ENCODE measurements at places on chromosomes 13 and 19.

DNA sequence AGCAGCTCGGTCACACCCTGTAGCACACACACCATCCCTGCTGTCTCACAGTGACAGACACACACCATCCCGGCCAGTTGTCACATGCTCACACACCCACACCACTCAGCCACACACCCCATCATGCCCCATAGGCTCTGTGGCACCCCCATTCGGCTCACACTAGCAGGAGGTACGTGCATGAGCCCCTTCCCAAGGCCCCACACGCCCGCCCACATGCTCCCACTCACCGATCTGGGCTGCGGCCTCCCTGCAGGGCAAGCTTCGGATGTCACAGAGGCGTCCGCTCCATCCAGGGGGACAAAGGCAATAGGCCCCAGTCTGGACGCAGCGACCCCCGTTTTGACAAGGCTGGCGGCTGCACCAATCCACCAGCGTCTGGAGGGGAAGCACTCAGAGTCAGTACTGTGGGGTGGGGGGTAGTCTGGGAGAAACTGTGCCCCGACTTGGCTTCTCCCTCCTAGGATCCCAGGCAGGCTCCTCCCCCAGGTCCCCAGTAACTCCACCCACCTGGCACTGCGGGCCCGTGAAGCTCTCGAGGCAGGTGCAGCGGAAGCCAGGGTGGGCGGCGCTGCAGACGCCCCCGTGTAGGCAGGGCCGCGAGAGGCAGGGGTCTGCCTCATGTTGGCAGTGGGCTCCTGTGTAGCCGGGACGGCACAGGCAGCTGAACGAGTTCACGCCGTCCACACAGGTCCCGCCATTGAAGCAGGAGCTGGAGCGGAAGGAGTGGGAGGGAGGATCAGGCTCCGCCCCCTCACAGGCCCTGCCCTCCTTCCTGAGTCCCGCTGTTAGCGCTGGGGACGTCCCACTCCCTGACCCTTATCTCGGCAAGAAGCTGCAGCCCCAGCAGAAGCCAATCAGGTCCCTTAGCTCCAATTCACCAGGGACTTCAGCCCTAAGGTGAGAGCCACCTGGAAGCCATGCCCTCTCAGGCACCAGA, 20.1 kb downstream of the NOTCH3 start:
- DNase-seq = no peak

DNA sequence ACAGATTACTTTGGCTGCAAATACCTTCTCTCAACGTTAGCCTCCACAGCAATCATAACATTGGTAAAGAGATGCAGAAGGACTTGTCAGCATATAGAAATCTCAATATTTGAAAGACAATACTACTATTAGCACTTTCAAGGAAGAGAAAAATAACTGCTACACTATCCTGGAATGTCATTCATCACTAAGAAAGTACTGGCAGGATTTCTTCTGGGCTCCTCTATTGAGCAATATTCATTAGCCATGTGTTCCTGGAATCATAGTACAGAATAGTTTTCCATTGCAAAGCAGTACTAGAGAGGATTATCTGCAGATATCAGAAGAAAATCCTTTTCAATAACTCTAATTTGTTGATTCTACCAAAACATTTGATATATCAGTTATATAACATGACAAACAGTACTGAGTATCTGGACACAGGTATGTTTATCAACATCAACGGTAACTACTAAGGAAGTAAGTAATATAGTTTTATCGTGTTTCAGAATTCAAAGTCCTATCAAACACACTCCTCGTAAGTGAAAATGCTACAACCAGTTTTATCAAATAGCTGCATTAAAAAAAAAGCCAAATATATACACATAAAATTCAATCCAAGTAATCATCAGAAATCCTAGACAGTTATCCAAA, 27.3 kb downstream of the INTS6 start:
- DNase-seq = no peak

DNA sequence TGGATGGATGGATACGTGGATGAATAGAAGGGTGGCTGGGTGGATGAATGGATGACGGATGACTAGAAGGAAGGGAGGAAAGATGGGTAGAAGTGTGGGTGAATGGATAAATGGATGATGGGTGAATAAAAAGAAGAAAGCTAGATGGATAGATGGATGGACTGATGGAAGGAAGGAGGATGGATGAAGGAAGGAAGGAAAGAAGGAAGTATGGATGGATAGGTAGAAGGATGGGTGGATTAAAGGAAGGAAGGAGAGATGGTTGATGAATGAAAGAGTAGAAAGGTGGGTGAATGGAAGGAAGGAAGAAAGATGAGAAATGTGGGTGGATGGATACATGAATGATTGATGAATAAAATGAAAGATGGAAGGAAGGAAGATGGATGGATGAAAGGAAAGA, 14.5 kb downstream of the ARHGEF18 start:
- no peak for DNase-seq

- no peak for DNase-seq
These were observed 129.3 kb upstream of the SERP2 start for GRCh38 chr13:44244288-44244687.

DNA sequence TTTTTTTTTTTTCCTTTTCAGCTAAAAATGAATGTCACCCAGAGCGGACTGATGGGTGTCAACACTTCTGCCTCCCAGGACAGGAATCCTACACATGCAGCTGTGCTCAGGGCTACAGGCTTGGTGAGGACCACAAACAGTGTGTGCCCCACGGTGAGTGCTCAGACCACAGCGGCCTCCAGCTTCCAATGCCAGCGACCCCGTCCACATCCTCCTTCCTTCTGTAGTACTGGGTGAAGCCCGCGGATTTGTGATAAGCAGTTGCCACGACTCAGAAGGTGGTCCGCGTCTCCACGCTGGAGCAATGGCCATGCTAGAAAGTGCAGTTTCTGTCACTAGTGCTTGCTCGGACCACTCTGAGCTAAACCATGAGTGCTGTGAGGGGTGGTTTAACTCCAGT, 6.0 kb downstream of the PROZ start:
- no peak for DNase-seq

GRCh38 chr19:41821003-41821735, 23.3 kb downstream of the LYPD4 start:
- peak; percentile 74 for DNase-seq

DNA sequence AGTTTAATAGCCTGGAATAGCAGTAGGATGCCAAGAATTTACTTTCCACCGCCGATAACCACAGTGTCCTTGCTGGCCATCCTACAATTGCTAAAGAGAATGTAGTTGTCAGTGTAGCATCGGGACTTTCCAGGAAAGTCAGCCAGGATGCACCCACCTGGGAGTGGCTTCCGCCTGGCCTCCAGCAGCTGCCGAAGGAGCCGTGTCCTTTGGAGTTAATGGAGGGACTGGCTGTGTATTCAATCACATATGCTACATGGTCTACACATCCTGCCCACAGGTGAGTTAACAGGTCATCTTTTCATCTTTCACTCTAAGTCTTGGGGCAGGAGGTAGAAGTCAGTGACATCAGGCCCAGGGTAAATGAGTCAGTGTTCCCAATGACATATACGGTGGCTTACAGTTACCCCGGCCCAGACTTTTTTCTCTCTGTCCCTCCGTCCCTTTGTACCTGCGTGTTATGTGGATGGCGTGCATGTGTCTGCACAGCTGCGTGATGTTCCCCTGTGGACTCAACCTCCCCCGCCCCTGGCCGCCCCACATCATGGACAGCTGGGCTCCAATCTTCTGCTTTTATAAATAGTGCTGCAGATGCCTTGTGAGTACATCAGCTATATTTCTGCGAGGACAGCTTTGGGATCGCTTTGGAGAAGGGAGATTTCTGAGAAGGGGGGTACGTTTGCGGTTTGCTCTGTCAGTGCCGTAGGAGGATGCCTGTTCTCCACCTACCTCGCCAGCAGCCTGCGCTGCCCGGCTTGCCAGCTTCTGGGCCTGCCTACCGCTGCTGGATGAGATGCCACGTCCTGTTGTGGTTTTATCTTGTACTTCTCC, 63.1 kb downstream of the ATP11A start:
- peak; percentile 27 for DNase-seq

GRCh38 chr19:33731881-33732280, 64.8 kb upstream of the KCTD15 start:
- DNase-seq = no peak

- no peak for DNase-seq
These were observed 247.3 kb upstream of the MAB21L1 start for GRCh38 chr13:35723821-35724220.

DNA sequence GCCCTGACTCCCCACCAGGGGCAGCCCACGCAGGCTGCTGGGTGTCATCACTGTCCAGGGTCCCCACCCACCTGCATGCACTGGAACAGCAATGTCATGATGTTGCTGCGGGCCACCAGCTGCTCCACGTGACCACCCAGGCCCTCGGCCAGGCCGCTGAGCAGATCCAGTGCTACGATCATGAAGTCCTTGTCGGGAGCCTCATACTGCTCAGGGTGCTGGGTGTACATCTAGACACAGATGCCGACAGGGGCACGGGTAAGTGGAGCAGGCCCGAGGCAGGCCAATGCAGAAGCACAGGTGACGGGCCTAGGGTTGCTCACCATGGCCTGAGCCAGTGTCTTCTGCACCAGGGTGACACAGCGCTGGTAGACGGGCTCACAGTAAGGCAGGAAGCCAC, 8.7 kb upstream of the FBXW9 start:
- no peak for DNase-seq

DNA sequence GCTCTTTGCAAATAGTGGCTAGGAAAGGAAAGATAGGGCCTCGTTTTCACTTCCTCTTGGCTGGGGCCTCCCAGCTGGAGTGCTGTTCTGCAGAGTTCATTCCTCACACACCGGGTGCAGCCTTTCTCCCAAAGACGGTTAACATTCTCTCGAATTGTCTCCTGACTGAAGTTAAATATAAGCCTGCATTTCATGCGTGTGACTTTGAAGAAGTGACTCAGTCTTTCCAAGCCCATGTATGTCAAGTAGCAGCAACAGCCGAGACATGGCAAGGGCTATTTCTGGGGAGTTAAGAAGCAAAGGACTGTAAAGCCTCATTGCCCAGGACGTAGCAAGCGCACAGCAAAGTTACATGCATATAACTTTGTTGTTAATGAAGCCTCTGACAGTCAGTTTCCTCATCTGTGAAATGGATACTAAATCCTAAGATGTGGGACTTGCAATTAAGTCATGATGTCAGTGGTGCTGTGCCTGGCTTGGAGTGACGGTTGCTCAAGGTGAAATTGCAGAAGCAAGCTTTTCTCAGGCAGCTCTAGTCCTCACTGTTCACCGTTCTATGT, 502.4 kb downstream of the MYO16 start:
- DNase-seq = no peak

GRCh38 chr19:6678690-6679109, 8.7 kb upstream of the TNFSF14 start:
- peak; percentile 75 for DNase-seq

DNA sequence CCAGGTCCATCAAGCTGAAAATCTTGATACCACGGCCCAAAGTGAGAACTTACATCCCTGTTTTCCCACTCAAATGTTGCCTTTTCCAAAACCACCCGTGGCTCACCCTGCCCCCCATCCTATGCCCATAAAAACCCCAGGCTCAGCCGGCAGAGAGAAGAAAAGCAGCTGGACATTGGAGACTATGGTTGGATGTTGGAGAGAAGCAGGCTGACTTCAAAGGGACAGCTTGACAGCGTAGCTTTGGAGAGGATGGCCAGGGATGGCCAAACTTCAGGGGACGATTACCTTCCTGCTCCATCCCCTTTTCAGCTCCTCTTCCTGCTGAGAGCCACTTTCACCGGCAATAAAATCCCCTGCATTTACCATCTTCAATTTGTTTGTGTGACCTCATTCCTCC, 3.5 kb upstream of the ZNF792 start:
- no peak for DNase-seq

DNA sequence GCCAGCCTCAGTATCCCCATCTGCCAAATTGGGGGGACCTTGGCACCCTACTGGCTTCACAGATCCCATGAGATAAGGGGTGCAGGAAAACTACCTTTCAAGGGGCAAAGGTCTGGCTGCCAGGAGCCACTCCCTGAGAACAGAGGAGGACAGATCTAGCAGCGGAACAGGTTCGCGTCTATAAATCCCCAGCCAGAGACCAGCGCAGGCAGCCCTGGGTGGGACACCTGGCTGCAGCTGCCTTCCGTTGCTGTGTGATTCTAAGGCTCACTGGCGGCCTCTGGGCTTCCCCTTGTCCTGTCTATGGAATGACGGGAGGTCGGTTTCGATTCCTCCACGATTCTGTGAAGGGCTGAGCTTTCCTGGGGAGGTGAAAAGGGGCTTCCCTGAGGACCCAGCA, 7.3 kb downstream of the RELB start:
- no peak for DNase-seq

GRCh38 chr19:10295847-10296591, 6.3 kb downstream of the ICAM5 start:
- DNase-seq = no peak

- DNase-seq = no peak
These were observed 104.3 kb downstream of the CCNA1 start for GRCh38 chr13:36536546-36536945.

DNA sequence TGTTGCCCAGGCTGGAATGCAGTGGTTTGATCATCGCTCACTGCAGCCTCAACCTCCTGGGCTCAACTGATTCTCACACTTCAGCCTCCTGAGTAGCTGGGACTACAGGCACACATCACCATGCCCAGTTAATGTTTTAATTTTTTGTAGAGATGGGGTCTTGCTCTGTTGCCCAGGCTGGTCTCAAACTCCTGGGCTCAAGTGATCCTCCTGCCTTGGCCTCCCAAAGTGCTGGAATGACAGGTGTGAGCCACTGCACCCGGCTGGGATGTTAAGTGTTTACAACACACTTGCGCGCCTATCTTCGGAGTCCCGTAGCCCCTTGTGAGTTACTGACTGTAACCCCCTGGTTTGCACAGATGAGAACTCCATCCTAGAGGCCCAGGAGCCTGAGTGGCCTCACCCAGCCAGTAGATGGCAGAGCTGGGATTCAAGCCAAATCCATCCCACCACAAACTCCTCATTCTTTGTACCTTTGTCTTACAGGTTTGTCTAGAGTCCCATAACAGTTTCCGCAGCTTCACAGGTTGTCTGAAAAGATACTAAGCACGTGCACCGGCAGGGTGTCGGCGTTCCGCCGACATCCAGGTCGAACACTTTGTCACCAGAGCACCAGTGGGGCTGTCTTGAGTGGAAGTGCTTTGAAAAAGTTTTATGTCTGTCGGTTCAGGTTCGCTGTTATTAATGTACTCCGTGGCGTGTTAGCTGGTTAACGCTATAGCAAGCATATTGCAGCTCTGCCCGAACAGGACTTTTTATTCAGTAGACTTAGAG, 14.7 kb downstream of the MAG start:
- no peak for DNase-seq
